Cortex of kidney (tissue), 1 donor: ENCODE measurements at places on chromosomes 16 and 17.

GRCh38 chr16:58495521-58496331 is 4.2 kb upstream of the NDRG4 start:
- no peak for DNase-seq

GRCh38 chr17:8380049-8380448 is 2.9 kb downstream of the RPL26 start:
- no peak for DNase-seq

GRCh38 chr16:84501077-84501735 is 3.3 kb downstream of the MEAK7 start:
- no peak for DNase-seq

DNA sequence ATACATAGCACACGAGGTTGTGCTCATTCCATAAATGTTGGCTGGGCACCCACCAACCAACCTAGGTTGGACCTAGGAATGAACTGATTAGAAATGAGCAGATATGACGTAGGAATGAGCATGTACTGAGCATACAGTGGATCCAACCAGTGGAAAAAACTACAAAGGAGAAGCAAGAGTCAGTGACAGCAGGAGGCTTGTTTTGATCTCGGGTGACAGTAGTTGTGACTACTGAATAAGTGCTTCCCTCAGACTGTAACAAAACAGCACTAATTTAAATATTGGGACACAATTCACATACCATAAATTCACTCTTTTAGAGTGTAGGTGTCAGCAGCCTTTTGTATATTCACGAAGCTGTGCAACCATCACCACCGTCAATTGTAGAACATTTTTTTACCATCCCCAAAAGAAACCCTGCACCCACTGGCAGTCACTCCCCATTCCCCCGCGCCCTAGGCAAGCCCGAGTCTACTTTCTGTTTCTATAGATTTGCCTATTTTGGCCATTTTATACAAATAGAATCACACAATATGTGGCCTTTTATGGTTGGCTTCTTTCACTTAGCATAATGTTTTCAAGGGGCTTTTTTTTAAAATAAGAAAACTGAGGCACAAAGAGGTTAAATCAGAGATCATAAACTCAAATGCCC is 7.0 kb downstream of the VAC14 start:
- DNase-seq = no peak

GRCh38 chr17:80319999-80320344 is 59.3 kb downstream of the RNF213 start:
- DNase-seq = no peak

DNA sequence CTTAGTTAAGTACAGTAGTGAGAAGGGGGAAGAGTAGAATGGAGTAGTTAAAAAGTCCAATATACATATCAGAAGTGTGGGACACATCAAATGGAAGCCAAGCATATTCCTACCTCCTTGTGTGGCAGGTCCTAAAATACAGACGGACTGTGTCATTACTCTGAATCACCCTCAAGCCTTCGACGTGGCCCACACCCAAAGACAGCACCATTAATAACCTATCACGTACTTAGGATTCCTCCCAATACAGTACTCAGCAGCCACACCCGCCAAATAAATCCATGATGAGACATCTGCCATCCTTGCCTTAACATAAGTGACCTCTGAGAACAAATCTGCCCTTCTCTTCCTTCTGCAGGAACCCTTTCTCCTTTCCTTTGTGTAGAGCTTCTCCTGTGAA is 38.9 kb downstream of the UBE2G1 start:
- no peak for DNase-seq

DNA sequence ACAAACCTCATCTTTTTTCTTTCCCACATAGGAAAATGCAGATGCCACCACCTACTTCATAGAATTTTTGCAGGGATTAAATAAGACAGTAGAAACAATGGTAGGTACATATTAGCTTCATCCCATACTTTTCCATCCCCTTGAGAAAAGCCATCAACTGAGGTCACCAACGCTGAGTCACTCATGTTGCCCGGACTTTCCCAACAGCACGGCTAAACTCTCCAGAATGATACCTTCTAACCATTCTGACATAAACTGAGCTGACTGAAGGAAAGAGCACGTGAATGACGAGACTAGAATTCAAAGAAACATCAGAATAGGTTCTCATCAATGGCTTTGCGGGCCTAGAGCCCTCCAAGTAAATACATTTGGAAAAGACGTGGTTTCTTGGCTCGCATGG is 146.0 kb upstream of the RCVRN start:
- no peak for DNase-seq

DNA sequence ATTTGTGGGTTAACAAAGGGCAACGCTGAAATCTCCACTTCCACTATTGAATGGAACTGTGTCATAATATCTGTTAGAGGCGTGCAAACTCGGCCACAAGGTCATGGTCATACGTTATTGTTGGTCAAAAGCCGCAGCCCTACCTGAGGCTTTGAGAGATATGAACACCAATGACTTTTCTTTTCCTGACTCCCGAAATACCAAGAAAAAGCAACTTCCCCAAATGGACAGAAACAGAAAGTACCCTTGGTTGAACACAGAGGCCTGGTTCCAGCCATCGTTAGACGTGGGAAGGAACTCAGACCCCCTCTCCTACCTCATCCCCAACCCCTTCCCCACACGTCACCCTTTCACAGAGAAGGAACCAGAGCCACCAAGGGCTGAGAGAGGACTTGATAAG is 1.4 kb upstream of the PIK3R5 start:
- no peak for DNase-seq

GRCh38 chr16:83482545-83483162 is 325.1 kb upstream of the HSBP1 start:
- DNase-seq = no peak

GRCh38 chr17:7108560-7108925 is 6.1 kb downstream of the ASGR2 start:
- no peak for DNase-seq

DNA sequence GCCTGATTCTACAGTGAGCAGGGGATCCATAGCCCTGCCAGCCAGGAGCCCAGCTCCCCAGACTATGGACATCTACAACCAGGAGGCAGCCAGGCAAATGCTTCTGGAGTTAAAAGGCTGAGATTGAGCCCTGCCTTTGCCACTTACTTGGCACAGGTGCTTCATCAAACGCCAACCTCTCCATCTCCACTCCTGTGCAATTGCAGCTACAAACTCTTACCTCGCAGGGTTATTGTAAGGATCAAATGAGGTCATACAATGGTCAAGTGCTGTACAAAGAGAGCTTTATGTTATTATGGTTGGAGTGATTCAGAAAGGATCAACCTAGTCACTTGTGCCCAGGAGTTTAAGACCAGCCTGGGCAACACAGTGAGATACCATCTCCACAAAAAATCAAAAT is 9.8 kb upstream of the MYO18A start:
- DNase-seq = no peak

GRCh38 chr16:14252860-14253259 is 181.7 kb downstream of the MRTFB start:
- no peak for DNase-seq

- DNase-seq = no peak
These were observed 296.1 kb downstream of the SOX9 start for GRCh38 chr17:72416905-72417304.

DNA sequence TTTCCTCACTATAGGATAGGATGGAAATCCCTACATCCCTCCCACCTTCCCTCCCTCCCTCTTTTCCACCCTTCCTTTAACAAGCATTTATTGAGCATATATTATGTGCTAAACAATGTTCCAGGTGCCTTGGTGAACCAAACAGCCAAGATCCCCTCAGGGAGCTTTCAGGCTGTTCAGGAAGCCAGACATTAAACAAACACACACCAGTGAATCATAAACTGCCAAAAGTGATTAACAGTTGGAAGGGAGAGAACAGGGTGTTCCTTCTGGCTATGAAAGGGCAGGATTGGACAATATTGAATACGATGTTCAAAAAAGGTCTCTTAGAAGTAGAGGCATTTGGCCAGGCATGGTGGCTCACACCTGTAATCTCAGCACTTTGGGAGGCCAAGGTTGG is 22.8 kb upstream of the CNEP1R1 start:
- no peak for DNase-seq

GRCh38 chr17:77508047-77508715 is 367.4 kb downstream of the SEC14L1 start:
- DNase-seq = no peak

- no peak for DNase-seq
These were observed 14.6 kb upstream of the CSNK1D start for GRCh38 chr17:82287868-82288801.

DNA sequence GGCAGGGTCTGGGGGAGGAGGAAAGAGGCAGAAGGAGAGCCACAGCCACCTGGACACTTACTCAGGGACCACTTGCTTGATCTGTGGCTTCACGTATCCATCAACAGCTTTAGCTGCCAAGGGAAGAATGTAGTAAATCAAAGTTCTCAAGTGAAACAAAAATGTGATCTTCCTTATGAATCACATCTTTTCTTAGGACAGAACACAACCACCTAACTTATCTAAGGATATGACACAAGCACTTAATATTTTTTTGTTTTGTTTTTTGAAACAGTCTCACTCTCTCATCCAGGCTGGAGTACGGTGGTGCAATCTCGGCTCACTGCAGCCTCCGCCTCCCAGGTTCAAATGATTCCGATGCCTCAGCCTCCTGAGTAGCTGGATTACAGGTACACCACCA is 8.4 kb upstream of the GHDC start:
- DNase-seq = no peak

- DNase-seq = no peak
These were observed 19.6 kb downstream of the TMC6 start for GRCh38 chr17:78108726-78109488.

DNA sequence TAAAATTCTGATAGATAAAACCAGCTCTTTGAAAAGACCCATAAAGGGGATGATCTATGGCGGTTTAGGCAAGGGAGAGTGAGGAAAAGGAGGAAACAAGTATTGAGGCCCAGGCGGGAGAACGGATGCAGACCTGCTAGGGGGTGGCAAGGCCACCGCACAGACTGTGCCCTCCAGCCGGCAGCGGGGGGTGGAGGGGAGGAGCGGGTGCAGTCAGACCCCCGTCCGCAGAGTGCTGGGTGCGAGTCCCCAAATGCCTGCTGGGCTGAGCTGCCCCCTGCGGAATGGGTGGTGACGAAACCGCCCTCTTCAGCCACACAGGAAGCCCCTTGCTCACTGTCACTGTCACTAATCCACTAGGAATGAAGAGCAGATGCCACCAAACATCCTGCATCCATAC is 46.0 kb downstream of the LMF1 start:
- no peak for DNase-seq

DNA sequence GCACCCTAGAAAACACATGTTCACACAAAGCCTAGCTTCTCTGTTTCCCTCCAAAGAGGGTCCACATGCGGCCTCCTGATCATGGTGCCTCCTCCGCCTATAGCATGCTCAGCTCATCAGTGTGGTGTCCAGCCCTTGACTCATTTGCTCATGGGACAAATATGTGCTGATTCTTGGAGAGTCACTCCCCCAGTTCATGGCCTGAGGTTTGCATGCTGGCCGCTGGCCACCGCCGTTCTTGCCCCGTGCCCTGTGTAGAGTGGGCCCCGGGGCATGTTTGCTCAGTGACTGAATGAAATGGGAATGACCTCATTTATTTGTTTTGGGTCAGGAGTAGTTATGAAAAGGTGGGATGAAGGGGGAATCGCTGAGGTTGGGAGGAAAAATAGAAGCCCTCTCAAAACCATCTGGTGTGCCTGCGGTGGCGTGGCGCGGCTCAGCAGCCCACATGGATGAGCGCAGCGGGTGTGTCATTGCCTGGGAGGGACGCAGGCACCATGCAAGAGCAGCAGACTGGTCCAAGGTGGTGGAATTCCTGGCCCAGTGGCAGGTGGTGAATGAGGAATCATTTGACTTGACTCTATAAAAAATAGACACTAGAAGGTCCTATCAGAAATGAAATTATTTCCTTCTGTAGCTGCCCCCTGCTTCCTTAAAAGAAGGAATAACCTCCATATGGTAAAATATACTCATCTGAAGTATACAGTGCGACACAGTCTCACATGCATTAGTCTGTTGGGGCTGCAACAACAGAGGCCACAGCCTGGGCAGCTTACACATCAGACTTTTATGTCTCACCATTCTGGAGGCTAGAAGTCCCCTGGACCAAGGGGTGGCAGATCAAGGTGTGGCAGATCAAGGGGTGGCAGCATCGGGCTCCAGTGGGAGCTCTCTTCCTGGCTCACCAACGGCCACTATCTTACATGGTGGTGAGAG is 31.7 kb downstream of the CRISPLD2 start:
- no peak for DNase-seq

GRCh38 chr16:51916814-51917213 is 630.1 kb downstream of the TOX3 start:
- no peak for DNase-seq

DNA sequence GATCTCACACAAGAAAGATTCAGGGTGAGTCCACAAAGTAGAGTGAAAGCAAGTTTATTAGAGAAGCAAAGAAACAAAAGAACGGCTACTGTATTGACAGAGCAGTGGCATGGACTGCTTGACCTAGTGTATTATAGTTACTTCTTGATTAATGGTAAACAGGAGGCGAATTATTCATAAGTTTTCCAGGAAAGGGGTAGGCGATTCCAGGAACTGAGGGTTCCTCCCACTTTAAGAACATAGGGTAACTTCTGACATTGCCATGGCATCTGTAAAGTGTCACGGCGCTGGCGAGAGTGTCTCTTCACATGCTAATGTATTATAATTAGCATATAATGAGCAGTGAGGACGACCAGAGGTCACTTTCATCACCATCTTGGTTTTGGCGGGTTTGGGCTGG is 93.2 kb downstream of the CACNG3 start:
- DNase-seq = no peak

- no peak for DNase-seq
These were observed 7.0 kb downstream of the TMIGD1 start for GRCh38 chr17:30326809-30327208.

DNA sequence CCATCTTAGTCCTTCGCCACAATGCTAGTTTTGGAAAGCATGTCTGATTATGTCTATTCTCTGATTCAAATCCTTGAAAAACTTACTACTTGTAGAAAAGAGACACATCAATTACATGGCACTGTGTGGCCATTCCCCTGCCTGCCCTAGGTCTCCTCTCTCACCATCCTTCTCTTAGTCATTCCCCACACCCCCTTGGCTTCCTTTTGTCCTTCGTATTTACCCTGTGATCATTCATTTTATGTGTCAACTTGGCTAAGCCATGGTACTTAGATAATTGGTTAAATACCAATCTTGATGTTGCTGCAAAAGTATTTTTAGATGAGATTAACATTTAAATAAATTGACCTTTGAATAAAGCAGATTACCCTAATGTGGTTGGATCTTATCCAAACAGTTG is 122.9 kb upstream of the CDH11 start:
- no peak for DNase-seq

GRCh38 chr17:76866774-76867577 is 1.2 kb upstream of the MGAT5B start:
- no peak for DNase-seq
